Stimulated activated CD4-positive, alpha-beta T cell treated with anti-CD3 and anti-CD28 coated beads, Interleukin-1b, Interleukin-23, amount 100 ng/mL, for 24 hours (primary cell): ENCODE measurements at places on chromosomes 3 and 15.
A peak's percentile ranks its signal among the peaks of the same experiment; 100 is the strongest.

DNA sequence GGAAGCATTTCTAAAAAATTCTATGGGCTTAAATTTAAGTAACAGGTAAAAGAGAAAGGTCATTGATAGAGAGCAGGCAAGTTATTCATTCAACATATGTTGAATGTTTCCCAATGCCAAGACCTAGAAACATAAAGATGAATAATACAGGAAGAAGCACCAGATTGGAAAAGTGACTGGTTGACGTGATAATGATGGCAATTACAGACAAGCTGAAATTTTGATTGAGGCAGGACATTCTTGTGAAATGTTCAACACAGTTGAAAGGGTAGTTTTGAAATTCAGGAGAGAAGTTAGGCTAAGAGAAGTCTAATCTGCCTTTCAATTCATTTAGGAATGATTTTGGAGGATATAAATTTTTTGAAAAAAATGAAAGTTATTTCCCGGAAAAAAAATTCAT lies 536.3 kb upstream of the NAALADL2 start:
- no peak for DNase-seq

DNA sequence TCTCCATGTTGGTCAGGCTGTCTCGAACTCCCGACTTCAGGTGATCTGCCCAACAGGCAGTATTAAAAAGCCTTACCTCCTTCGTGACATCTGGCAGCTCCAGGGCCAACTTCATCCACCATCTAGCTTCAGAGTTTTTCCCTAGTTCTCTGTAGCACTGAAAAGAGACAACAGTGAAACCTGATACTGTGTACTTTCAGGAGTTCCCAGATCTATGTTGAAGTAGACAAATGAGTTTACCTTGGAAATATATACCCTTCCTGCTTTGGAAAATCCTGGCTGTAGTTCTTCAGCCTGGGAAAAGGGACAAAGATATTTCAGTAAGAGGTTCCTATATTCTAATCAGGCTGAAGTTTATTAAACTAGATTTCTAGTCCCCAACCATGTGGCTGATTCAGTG lies 18.0 kb downstream of the RMDN3 start:
- DNase-seq = no peak

- no peak for DNase-seq
These were observed 312.1 kb upstream of the ROBO1 start for GRCh38 chr3:80079886-80080285.

DNA sequence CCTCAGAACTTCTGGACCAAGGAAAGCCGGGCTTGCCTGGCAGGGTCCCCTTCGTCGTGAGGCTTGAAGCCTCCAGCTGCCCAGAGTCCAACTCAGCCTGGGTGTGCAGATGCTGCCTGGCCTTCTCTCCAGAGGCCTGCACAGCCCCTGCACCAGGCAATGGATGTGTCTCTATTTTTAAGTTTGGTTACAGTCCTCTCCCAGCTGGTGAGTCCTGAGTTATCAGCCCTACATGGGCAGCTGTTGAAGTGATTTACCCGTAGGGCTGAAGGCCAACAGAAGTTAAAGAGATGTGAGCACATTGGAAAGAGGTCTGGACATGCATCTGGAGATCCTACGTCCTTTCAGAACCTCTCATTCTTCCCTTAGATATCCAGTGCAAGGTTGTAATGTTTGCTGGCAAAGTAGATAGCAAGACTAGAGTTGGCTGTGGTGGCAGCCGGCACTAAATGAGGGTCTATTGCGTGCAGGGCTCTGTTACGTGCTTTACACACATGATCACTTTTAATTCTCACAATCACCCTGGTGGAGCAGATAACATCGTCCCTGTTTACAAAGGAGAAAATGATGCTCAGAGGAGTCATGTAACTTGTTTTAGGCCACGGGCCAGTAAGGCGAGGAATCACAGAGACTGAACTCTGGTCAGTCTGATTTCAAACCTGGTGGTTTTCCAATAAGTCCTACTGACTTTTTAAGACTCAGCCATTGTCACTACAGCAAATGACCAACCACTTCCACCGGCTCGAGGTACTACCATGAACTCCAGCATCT lies 9.9 kb downstream of the FYCO1 start:
- DNase-seq = no peak

GRCh38 chr3:100710261-100710968 lies 1.1 kb downstream of the TFG start:
- DNase-seq = peak; percentile 81

DNA sequence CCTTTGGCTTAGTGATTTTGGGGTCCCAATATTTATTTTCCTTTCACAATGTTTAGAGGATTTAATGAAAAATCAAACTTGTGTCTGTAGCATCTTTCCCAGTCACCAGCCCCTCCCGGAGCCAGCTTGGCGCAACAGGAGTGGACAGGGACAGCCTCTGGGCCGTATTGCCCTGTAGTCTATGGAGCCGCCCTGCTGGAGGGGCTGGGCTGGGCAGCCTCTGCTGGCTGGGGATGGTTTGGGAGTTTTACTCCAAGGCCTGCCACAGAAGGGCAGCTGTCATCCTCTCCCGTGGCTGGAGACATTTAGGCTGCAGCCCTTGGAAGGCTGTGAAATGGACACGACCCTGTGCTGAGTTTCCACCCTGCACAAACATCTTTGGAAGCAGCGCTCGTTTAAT lies 89.4 kb upstream of the RGMA start:
- DNase-seq = no peak

GRCh38 chr3:114671741-114672510 lies 378.1 kb downstream of the TIGIT start:
- no peak for DNase-seq

DNA sequence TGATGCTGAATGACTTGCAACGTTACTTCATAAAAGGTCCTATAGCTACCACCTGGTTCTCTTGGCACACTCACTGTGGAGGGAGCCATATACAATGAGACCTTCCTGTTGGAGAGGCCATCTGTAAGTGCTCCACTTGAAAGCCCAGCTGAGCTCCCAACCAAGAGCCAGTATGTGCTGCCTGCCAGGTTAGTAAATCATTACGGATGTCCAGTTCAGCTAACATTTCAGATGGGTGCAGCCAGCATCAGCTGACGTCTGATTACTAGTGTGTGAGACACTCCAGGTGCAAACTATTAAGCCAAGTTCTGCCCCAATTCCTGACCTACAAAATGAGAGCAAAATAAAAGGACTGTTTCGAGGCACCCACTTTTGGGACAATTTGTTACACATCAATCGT lies 274.4 kb upstream of the ROBO2 start:
- DNase-seq = no peak

DNA sequence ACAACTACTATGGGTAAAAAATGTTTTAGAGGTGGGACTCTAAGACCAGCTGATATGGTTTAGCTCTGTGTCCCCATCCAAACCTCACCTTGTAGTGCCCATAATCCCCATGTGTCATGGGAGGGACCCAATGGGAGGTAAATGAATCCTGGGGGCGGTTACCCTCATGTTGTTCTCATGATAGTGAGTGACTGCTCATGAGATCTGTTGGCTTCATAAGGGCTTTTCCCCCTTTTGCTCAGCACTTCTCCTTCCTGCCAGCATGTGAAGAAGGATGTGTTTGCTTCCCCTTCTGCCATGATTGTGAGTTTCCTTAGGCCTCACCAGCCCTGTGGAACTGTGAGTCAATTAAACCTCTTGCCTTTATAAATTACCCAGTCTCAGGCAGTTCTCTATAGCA lies 45.7 kb downstream of the FAM98B start:
- no peak for DNase-seq

DNA sequence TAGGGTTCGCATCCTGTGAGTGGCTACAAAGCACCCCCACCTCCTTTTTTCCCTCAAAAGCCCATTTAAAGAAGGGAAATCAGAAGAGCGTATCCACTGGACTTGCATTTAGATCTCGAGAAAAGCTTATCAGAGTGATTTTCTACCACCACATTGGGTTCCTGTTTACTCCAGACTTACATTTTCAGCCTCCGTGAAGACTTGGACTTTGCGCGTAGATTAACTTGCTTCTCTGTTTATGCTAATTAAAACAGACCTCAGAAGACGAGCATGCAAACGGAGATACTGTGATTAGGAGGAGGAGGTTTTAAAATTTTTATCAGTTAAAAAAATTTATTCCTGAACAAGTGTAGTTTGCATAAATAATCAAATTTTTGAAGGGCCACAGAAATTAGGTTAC lies 115.7 kb downstream of the AKAP13 start:
- no peak for DNase-seq

- DNase-seq = no peak
These were observed 193.5 kb downstream of the TNIK start for GRCh38 chr3:171266740-171267073.

GRCh38 chr3:5231074-5231473 lies 43.6 kb downstream of the EDEM1 start:
- no peak for DNase-seq

DNA sequence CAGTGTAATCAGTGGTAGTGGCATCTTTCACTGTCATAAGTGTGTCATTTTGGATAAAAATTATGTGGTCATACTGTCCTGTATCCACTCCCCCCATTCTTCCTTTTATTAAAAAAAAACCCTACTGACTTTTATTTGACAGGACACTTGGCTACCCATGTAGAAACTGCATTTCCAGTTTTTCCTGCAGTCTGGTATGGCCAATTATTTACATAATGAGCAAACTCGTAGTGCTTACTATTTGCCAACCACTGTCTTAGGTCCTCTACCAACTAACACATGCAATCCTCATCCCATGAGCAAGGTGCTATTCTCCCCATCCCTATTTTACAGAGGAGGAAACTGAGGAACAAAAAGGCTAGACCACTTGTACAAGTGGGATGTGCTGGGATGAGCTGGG lies 129.1 kb downstream of the MECOM start:
- DNase-seq = no peak

DNA sequence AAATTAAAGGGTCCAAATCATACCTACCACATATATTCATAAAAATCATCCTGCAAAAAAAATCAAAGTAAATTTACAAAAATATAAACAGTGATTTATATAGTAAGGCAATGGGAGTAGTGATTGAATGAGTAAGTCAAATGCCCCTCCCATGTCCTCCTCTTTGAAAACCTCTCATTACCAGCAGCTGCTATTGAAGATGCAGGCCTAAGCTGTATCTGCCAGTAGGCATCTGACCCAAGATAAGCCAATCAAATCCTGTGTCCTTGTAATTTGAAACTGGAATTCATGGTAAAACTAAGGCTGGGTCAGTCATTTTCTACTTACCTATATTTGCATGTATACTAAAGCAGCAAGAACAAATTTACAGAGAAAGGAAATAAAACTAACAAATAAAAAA lies 60.4 kb upstream of the POU1F1 start:
- DNase-seq = no peak

DNA sequence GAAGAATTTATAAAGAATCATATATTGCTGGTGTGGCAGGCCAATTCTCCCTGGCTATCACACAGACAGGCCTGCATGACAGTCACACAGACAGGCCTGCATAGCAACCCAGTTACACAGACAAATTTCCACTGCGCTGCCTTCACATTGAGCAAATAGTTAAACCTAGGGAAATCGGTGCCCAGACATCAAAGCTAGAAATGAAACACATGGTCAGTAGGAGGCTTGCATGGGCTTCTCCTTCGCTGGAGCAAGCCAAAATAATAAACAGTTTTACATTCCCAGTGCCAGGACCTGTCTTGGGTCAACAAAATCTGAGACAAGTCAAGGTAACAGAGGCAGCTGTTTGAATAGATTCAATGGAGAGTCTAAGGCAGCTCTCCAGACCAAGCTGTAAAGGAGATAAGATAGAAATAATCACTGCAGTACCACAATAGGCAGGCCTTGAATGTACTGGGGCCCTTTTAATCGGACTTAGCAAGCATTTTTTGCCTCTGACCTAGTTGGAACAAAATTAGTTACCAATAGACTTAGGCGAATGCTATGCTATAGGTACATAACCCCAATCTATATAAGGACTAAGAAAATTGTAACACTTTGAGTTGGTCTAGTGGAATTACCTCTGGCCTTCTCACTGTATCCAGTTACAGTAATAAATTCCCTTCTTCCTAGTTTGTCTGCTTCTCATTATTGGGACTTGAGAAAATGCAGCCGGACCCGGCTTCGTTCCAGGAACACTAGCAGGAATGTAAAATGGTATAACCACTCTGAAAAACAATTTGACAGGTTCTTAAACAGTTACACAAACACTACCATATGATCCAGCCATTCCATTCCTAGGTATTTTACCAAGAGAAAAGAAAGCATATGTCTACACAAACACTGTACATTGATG lies 274.7 kb upstream of the UBE2E2 start:
- DNase-seq = no peak

DNA sequence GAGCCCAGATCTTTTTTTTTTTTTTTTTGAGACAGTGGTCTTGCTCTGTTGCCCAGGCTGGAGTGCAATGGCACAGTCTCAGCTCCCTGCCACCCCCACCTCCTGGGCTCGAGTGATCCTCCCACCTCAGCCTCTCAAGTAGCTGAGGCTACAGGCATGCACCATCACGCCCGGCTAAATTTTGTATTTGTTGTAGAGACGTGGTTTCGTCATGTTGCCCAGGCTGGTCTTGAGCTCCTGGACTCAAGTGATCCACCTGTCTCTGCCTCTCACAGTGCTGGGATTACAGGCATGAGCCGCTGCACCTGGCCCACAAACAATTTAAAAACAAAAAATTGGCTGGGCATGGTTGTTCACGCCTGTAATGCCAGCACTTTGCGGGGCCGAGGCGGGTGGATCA lies 22.6 kb upstream of the SLC6A6 start:
- DNase-seq = no peak

DNA sequence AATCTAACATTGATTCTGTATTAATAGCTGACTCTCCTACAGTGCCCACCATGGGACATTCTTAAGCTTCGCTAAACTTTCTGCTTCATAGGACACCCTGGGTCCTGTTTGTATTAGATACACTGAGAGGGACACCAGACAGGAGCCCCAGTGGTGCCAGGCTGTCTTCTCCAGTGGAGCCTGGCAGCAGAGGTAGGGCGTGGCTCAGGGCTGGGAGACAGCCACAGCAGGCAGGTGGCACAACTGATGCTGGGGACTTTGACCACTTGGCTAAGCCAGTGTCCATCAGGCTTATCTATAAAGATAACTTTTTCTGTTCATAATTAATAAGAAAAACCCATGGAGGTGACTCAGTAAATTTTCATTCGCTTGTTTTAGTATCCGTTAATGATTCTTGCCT lies 21.8 kb downstream of the NIPA1 start:
- no peak for DNase-seq

GRCh38 chr3:30847592-30847991 lies 46.9 kb downstream of the GADL1 start:
- DNase-seq = no peak

DNA sequence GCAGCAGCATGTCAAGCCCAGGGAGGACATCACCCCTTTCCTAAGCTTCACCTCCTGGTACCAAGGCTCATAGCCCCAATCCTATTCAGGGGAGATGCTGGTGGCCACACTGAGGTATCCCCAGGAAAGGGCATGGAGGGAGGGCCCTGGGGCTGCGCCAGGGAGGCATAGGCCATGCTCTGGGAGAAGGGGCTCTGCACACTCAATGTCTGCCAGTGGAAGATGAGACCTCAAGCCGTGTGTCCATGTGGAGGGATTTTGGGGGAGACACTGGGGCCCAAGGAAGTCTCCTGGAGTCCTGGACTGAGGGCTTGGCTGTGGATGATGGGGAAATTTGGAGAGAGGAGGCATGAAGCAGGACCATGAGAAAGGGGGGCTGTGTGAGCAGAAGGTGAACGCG lies 21.2 kb upstream of the PRR23E start:
- DNase-seq = no peak

GRCh38 chr3:166526881-166527280 lies 689.7 kb upstream of the BCHE start:
- DNase-seq = no peak

GRCh38 chr3:40768536-40768935 lies 243.8 kb downstream of the ZNF621 start:
- DNase-seq = no peak

- no peak for DNase-seq
These were observed 785 bp downstream of the MFSD1 start for GRCh38 chr3:158802409-158803268.

GRCh38 chr15:67799801-67800205 lies 25.5 kb upstream of the SKOR1 start:
- no peak for DNase-seq
